Mammary microvascular endothelial cell (primary cell): ENCODE measurements at places on chromosomes 2 and 18. TPM values are rescaled to one million over a fixed set of nuclear protein-coding genes. Genes with fewer than 3 reads are reported as not detected.

Gene NT5C1B
- total RNA-seq = not detected in 2 replicates

Gene MFSD2B
- total RNA-seq = 0.20 and 0.59 TPM in 2 replicates

Gene POLR1A
- total RNA-seq = 18.8 and 38.0 TPM in 2 replicates

Gene UPP2
- not detected in 2 replicates for total RNA-seq

Gene NBEAL1
- 8.1 and 8.8 TPM in 2 replicates for total RNA-seq

Gene TNFAIP6
- 0.64 TPM in 1 of 2 replicates, not detected in the other for total RNA-seq

Gene CPO
- total RNA-seq = not detected in 2 replicates

Gene DHRS9
- total RNA-seq = not detected in 2 replicates

Gene UGT1A5
- not detected in 2 replicates for total RNA-seq

Gene MC4R
- total RNA-seq = not detected in 2 replicates

Gene BCL11A
- total RNA-seq = 0.13 and 0.30 TPM in 2 replicates

Gene RGPD4
- not detected in 2 replicates for total RNA-seq

Gene ZDBF2
- total RNA-seq = 2.4 and 3.0 TPM in 2 replicates

Gene LRPPRC
- total RNA-seq = 47.4 and 56.6 TPM in 2 replicates

Gene DSEL
- total RNA-seq = 4.7 and 5.9 TPM in 2 replicates

Gene SERPINB4
- total RNA-seq = not detected in 2 replicates

Gene GCC2
- 8.2 and 8.6 TPM in 2 replicates for total RNA-seq

Gene STARD6
- total RNA-seq = not detected in 2 replicates

Gene SPP2
- total RNA-seq = not detected in 2 replicates

Gene MYO5B
- 1.8 and 2.1 TPM in 2 replicates for total RNA-seq

Gene ACMSD
- total RNA-seq = not detected in 2 replicates

Gene B3GNT2
- total RNA-seq = 24.0 and 25.6 TPM in 2 replicates

Gene IL1F10
- not detected in 2 replicates for total RNA-seq

Gene SERPINB2
- 5.7 and 6.3 TPM in 2 replicates for total RNA-seq

Gene IL1B
- total RNA-seq = 4.1 and 7.1 TPM in 2 replicates

Gene HOXD3
- 4.6 and 4.9 TPM in 2 replicates for total RNA-seq

Gene TUBA4B
- total RNA-seq = not detected in 2 replicates
